ENCODE measurements at places on chromosomes 4 and X.

GRCh38 chrX:118254611-118255010 is 91.3 kb upstream of the WDR44 start:
- no peak for DNase-seq

DNA sequence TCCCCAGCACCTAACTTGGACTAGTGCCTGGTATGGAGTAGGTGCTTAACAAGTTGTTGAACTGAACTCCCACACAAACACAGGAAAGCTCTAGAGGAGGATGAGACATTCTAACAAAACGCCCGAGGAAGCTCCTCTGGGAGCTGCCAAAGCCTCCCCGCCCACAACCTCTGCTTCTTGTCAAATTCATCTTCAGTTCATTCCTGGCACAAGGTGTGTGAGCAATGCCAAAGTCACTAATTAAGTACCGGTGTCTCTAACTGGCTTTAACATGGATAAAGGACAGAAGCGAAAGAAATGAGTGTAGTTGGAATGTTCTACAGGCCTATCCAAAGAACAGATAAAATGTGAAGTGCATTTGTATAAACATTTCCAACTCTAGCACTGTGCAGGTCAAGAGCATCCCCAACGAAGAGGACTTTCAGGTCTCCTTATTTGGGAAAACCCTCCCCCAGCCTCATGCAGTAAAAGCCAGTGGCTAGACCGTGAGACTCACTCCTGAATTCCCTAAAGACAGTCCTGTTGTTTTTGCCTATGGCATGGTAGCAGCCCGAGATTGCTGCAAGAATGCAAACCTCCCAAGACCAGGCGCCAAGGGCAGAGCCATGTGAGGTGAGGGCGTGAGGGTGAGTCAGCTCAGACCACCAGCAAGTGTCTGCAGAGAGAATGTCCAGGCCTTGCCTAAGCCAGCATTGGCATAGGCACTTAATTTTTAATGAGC is 72.2 kb upstream of the KLF3 start:
- DNase-seq = no peak

DNA sequence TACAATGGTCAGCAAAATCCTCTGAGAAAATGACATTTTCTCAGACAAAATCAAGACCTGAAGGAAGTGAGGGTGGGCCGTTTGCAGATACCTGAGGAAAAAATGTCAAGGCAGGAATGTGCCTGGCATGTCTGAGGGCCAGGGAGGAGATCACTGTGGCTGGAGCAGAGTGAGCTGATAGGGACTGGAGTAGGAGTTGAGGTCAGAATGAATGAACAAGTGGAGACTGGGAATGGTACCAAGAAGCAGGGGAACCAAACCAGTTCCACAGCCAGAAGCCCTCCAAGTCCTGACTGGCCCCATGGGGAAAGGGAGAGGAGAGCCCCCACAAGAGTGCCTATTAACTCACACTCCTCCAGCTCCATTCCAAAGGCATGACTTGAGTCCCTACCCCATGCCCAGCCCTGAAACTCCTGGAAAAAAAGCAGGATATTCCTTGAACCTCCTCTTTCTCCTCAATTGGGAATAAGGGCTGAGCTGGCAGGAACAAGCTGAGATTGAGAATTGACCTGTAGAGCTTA is 41.5 kb downstream of the STEEP1 start:
- no peak for DNase-seq

DNA sequence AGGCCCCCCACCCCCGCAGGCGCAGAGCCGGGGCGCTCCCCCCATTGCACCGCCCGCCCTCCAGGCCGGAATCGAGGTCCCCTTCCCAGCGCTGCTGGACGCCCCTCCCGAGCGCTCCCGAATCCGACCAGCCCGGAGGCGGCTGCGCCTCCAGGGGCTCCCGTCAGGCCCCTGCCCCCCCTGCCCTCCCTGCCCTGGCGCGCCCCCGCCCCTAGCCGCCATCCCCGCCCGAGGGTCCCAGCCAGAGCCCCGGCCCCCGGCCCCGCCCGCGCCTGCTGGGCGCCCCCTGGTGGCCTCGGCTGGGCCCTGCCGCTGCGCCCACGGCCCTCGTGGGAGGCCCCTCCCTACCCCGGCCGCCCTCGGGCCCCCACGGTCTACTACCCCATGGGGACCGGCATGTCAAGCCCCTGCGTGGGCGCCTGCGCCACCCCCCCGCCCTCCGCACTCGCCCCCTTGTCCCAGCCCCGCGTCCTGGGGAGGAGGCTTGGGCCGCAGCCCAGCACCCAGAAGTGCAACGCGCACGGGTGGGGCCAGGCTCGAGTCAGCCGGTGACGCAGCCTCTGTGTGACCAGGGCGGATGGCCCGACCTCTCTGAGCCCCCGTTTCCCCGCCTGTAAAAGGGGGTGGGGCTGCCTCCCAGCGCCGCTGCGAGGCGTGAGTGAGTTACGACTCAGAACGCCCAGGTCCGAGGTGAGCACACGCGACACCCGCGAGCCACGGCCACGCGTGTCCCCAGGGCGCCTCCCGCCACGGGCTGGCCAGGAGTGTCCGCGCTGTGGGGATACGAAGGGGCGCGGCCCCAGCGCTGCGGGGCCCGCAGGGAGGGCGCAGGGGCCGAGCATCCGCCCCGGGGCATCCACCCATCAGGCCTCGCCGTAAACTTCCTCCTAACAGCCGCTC is 104.9 kb downstream of the FAM53A start:
- DNase-seq = peak; percentile 63

DNA sequence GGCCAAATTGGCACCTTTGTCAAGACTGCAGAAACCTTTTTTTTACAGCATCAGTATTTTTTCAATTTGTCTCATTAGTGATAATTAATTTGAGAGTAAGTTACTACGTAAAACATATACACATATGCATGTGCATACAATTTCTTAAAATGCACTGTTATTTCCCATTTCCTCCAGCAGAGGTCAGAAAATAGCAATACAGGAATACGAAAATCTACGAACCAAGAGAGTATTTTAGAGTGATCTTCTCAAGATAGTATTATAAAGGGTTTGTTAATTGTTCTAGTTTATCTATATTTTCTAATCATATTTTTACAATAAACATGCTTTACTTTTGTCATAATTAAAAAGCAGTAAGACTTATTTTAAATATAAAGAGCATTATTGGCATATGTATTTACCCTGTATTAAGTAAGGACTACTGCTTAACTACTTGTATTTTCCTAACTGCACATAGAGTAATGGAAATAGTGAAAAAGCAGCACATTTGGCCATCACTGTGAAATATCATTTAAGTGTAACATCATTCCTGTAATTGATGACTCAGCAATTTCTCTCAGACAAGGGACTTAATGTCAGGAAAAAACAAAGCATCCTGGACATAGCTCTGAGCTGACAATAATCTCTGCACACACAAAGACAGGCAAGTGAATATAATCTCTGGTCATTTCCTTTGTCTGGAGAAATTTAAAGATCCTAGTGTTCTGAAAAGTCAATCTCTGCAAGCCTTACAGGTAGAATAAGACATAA is 45.6 kb downstream of the MAOB start:
- no peak for DNase-seq

GRCh38 chr4:126738926-126739325 is 893.8 kb upstream of the INTU start:
- DNase-seq = no peak

Data from stimulated activated CD4-positive, alpha-beta T cell treated with anti-CD3 and anti-CD28 coated beads, Interleukin-15, amount 100 ng/mL, for 1 hour (primary cell).